ENCODE measurements at places on chromosomes 2 and 18. TPM values are rescaled to one million over a fixed set of nuclear protein-coding genes. Genes with fewer than 3 reads are reported as not detected.

ASB18 gene
- total RNA-seq: not detected

ASPRV1 gene
- total RNA-seq: 0.10 TPM

ERBB4 gene
- not detected for total RNA-seq

DCDC2C gene
- not detected for total RNA-seq

NOL4 gene
- not detected for total RNA-seq

SGPP2 gene
- total RNA-seq: 0.46 TPM

FAM210A gene
- total RNA-seq: 21.9 TPM

SERPINB12 gene
- total RNA-seq: not detected

SERPINB10 gene
- total RNA-seq: not detected

KCNK3 gene
- 0.84 TPM for total RNA-seq

TOGARAM2 gene
- not detected for total RNA-seq

BUB1 gene
- 32.9 TPM for total RNA-seq

ZNF521 gene
- total RNA-seq: not detected

AKAIN1 gene
- total RNA-seq: not detected

AMER3 gene
- not detected for total RNA-seq

PDE11A gene
- total RNA-seq: 0.44 TPM

WDSUB1 gene
- 8.0 TPM for total RNA-seq

NDC80 gene
- 17.2 TPM for total RNA-seq

SMPD4 gene
- total RNA-seq: 76.9 TPM

GAREM2 gene
- total RNA-seq: 10.3 TPM

REG1B gene
- total RNA-seq: not detected
